ENCODE measurements at places on chromosomes 16 and 17.

GRCh38 chr16:275786-276232 is at the start of gene RGS11:
Gene RGS11 (minus strand): TSS chr16:275944. CDS start chr16:275911, 33 bp downstream.
- DNase-seq: no peak

DNA sequence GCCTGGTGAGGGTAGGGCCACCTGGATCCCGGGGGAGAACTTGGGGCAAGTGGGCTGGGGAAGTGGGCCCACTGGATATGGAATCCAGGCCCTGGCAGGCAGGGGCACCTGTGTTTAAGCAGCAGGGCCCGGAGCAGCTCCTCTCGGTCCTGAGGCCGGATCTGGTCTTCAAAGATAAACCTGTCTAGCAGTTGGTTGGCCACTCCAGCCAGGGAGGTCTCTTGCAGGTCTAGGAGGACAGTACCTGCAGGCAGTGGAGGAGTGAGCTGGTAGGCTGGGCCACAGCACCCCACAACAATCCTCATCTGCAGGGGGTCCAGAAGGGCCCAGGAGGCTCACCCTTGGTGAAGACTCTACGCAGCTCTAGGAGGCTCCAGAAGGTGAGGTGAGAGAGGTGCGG is 7.6 kb downstream of the SLC4A1 start:
- no peak for DNase-seq

- no peak for DNase-seq
These were observed 238.9 kb upstream of the NLRP1 start for GRCh38 chr17:5823219-5823618.

DNA sequence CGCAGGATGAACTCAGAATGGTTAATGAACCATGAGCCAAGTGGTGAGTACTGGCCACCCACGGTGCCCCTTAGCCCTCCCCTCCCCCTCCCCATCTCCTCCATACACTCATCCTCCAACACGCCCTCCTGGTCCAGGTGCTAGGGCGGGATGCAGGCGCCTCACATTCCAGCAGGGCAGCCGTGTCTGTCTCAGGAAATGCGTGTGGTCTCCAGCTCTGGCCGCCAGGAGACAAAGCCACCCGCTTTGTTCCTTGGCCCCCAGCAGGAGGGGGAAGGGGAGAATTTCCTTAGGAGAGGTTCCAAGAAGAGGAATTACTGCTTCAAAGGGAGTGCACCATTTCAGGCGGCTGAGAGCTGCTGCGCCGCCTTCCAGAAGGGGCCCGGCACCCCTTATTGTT is 29.7 kb upstream of the RMI2 start:
- DNase-seq: no peak

GRCh38 chr17:7707858-7708750 is 3.1 kb downstream of the EFNB3 start:
- no peak for DNase-seq

DNA sequence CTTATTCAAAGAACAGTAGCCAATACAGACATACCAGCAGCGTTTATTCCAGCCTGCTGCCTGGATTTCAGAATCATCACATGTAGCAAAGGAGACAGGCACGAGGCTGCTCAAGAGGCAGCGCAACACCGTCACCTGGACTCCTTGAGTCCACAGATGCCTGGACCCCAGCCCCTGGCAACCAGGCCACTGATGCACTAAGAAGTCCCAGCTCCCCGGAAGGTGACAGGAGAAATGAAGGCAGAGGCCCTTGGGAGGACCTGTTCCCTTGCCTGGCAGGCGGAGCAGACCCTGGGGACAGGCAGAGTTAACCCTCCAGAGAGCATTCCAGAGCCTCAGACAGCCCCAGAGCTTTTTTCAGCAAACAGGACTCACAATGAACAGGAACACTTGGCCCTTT is 16.5 kb downstream of the SMIM5 start:
- no peak for DNase-seq

- DNase-seq: peak; percentile 98
These were observed at the start of gene ARRB2 for GRCh38 chr17:4709794-4710692. Gene ARRB2 (plus strand): TSS chr17:4710632. CDS start chr17:4710722, 90 bp downstream.

GRCh38 chr17:8018436-8018835 is 16.0 kb downstream of the GUCY2D start:
- no peak for DNase-seq

DNA sequence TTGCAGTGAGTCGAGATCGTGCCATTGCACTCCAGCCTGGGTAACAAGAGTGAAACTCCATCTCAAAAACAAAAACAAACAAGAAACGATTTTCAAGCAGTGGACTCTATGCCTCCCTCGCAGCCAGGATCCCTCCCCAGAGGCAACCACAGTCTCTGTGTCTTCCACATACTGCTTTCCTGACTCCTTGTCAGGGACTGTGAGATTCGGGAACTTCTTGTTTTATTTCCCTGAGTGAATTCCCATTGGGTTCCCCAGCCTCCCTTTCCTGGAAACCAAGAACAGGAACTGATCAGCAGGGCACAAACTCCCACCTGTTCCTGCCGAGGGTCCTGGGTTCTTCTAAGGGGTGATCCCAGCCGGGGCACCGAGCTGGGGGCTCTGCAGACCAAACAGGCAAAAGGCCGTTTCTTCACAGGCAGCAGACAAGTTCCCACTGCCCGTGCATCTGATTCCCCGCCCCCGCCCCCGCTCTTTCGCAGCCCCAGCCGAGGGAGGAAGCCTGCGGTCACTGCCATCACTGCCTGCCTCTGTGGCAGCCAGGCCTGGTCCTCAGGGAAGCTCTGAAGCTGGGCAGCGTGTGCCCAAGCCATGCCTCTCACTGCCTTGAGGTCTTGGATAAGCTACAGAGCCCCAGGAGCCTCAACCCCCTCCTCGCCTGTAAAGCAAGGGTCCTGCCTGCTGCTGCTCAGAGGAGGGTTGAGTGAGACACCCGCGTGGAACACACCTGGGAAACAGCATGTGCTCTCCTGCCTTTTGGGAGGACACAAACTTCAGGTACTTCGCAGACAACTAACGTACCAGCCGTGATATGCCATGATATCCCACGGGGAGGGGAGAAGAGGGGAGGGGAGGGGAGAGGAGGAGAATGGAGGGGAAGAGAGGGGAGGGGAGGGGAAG is 5.5 kb upstream of the PIEZO1 start:
- DNase-seq: peak; percentile 73

- DNase-seq: no peak
These were observed 4.2 kb downstream of the ZNF843 start for GRCh38 chr16:31438414-31438813.

DNA sequence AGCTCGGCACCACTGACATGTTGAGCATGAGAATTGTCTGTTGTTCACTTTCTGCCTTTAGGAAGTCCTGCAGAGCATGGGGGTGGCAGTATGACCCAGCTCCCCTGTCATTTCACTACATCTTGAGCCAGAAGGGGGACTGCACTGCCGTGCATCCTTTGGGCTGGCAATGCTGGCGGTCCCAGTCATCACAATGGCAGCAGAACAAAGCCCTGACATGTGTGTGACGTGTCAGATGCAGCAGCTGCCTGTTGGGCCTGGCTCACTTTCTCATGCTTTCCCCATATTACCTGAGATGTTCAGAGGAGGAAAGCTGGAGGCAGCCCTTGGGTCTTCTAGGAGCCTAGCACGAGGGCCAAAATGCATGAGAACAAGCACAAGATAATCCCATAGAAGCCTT is 6.3 kb upstream of the ABAT start:
- no peak for DNase-seq

GRCh38 chr17:53449324-53449723 is 373.4 kb upstream of the KIF2B start:
- DNase-seq: no peak

GRCh38 chr17:39963829-39964228 is 1.0 kb downstream of the GSDMA start:
- DNase-seq: no peak

DNA sequence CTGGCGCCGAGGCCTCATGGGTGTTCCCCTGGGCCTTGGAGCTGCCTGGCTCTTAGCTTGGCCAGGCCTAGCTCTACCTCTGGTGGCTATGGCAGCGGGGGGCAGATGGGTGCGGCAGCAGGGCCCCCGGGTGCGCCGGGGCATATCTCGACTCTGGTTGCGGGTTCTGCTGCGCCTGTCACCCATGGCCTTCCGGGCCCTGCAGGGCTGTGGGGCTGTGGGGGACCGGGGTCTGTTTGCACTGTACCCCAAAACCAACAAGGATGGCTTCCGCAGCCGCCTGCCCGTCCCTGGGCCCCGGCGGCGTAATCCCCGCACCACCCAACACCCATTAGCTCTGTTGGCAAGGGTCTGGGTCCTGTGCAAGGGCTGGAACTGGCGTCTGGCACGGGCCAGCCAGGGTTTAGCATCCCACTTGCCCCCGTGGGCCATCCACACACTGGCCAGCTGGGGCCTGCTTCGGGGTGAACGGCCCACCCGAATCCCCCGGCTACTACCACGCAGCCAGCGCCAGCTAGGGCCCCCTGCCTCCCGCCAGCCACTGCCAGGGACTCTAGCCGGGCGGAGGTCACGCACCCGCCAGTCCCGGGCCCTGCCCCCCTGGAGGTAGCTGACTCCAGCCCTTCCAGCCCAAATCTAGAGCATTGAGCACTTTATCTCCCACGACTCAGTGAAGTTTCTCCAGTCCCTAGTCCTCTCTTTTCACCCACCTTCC is 7.9 kb downstream of the HIRIP3 start:
- DNase-seq: no peak

DNA sequence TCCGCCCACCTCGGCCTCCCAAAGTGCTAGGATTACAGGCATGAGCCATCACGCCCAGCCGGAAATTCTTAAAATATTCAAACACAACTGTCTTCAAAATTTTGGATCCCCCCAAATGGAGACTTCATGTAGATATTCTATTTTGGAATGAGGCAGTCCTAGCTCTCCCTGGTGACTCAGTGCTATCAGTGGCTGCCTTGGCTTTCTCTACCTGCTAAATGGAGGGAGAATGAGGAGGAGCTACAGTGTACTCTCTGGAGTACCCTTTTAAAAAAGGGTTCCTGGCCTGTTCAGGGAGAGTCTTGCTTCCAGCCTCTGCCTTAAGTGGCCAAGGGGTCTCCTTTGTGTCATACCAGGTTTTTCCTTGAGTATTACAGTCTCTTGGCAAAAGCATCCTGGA is 10.8 kb downstream of the ALKBH5 start:
- DNase-seq: no peak

- peak; percentile 95 for DNase-seq
These were observed 52.1 kb downstream of the CUEDC1 start for GRCh38 chr17:57902800-57903759.

GRCh38 chr17:47287639-47288038 is 34.0 kb downstream of the ITGB3 start:
- no peak for DNase-seq

GRCh38 chr16:31488468-31489297 is 5.8 kb downstream of the SLC5A2 start:
- DNase-seq: no peak

- DNase-seq: no peak
These were observed 62.4 kb upstream of the MED9 start for GRCh38 chr17:17414341-17414805.

- DNase-seq: no peak
These were observed 152.1 kb upstream of the PLCG2 start for GRCh38 chr16:81627024-81627423.

DNA sequence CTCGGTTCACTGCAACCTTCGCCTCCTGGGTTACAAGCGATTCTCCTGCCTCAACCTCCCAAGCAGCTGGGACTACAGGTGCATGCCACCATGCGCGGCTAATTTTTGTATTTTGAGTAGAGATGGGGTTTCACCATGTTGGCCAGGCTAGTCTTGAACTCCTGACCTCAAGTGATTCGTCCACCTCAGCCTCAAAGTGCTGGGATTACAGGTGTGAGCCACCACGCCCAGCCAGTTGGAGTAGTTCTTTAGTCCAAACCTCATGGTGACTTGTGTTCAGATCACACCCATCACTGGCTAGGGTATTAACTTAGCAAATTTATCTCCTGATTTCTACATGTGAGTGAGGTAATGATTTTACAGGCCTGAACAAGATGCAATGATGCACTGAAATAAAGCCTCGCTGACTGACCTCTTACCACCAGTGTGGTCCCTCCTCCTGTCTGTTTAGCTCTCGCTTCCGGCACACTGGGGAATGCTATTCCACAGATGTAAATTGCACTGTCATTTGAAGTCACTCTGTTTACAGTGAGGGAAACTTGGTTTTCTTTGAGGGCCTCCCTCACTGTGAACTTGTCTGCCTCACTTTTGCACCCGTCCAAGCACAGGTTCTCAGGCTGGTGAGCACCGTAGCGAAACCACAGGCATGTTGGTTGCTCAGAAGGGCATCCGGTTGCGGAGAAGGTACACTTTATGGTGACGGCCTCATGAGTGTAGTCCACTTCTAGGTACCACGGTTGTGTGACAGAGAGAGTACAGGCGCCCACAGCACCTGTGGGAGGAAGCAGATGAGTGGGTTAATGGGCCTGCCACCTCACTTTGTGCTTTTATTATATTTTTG is 5.5 kb downstream of the IGSF6 start:
- no peak for DNase-seq

DNA sequence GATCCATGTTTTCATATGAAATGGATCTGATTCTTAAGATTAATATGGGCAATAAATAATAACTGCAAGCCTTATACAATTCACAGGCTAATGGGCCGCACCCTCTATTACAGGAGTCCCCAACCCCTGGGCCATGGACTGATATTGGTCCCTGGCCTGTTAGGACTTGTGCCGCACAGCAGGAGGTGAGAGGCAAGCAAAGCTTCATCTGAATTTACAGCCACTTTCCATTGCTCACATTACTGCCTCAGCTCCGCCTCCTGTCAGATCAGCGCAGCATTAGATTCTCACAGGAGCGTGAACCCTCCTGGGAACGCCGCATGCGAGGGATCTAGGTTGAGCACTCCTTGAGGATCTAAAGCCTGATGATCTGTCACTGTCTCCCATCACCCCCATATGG is 26.8 kb downstream of the METTL16 start:
- no peak for DNase-seq

- no peak for DNase-seq
These were observed 2.3 kb downstream of the COPRS start for GRCh38 chr17:31856750-31857149.

GRCh38 chr17:40224718-40225550 is 5.8 kb downstream of the WIPF2 start:
- peak; percentile 83 for DNase-seq

- peak; percentile 44 for DNase-seq
These were observed 123.9 kb upstream of the CIBAR2 start for GRCh38 chr16:85235991-85236817.

DNA sequence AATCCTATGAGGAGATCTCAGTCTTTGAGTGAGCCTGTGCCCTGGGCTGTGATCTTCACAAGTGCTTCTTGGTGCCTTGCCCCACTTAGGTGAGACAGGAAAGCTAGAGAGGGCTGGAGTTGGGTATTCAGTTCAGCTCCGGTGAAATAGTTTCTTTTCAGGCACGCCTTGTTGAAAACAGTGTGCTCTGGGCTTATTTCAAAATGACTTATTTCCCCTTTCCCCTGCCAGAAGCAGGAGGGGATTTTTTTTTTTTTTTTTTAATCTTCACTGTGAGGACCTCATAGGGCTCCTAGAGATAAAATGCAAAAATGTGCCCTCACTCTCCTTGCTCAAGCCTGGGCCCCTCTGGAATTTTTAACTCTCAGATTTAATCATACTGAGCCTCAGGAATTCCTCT is 27.2 kb downstream of the MOSMO start:
- no peak for DNase-seq

GRCh38 chr16:75317101-75317522 is 65.7 kb upstream of the BCAR1 start:
- DNase-seq: no peak

GRCh38 chr17:41404024-41404671 is 6.7 kb upstream of the KRT31 start:
- no peak for DNase-seq

- peak; percentile 84 for DNase-seq
These were observed 37.6 kb downstream of the CTU2 start for GRCh38 chr16:88743693-88744576.

Data from tibial artery (tissue), 4 donors.